ENCODE measurements at places on chromosomes 13 and 19.

DNA sequence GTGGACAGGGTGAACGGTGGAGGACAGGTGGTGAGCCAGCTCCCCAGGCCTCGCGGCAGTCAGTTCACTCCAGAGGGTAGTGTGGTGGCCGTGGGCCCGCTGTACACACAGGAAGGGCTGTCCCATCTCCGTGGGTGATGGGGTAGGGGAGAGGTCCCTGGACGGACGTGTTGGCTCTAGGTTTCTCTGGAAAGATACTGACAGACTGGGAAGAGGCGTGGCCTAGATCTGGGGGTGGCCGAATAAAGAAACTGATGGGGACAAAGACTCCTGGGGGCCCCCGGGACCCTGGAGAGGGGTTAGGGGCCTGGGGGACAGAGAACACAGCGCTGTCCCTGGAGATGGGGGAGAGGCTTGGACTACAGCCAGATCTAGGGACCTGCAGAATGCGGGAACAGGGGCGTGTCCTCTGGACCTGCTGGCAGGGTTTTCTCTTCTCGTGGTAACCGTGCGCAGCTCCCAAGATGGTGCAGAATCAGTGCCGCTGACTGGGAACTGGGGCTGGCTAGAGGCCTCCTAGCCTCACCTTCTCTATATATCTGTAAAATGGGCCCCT, 4.0 kb upstream of the PRAM1 start:
- DNase-seq, result no peak

- no peak for DNase-seq
Measured at GRCh38 chr19:10260141-10260584, 8.1 kb downstream of the MRPL4 start.

GRCh38 chr13:45162821-45163220, 38.0 kb downstream of the KCTD4 start:
- DNase-seq, result no peak

GRCh38 chr19:14577885-14578427, 4.9 kb upstream of the CLEC17A start:
- DNase-seq, result no peak

GRCh38 chr13:67106502-67107057, 123.6 kb downstream of the PCDH9 start:
- no peak for DNase-seq

GRCh38 chr19:44401139-44402115, at the start of gene ZNF285:
Gene ZNF285, minus strand, starts transcription at chr19:44401608. Its CDS starts 4,395 bp downstream, at chr19:44397213.
- DNase-seq, result no peak

DNA sequence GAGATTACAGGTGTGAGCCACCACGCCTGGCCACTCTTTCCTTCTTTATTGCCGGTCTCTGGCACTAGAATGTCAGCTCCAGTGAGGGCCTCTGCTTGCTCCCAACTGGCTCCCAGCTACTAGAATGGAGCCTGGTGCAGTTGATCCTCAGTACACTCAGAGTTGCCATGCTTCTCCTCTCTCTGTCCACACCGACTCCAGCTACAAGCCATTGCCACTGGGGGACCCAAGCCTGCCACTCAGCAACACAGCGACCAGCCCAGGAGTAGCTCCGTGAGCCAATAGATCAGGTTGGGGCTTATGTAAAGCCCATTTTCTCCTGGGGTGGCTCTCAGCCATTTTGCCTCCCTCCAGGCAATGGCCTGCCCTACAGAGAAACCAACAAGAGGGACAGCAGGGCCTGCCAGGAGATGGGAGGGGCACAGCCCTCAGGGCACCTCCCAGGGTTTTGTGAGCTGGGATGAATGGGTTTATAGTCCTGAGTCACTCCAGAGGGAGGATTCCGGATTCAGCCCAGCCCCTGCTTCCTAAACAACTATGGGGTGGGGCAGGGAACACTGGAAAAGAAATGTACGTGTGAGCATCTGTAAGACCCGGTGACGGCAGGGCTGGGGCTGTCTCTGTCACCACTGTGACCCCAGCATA, 36.5 kb downstream of the OPA3 start:
- DNase-seq, result no peak

DNA sequence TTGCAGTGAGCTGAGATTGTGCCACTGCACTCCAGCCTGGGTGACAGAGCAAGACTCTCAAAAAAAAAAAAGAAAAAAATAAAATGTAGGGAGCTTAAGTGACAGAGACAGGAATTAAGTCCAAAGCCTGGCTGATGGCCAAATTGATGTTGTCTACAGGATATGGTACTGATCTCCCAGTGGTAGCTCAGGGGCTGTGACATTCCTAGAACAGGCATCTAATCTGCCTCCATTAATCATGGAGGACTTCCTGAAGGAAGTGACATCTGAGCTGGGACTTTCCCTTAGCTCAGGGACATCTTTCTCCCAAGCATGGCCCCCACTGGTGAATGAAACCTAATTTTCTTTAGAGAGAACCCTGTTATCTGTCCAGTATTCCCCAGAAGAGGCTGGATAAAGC, 11.4 kb upstream of the EDDM13 start:
- DNase-seq, result no peak

- DNase-seq, result no peak
Measured at GRCh38 chr13:29905845-29906244, 55.4 kb upstream of the UBL3 start.

GRCh38 chr19:4369109-4369887, 25.9 kb downstream of the MPND start:
- DNase-seq, result no peak

- DNase-seq, result no peak
Measured at GRCh38 chr19:37218592-37218935, 550 bp downstream of the ZNF383 start.

DNA sequence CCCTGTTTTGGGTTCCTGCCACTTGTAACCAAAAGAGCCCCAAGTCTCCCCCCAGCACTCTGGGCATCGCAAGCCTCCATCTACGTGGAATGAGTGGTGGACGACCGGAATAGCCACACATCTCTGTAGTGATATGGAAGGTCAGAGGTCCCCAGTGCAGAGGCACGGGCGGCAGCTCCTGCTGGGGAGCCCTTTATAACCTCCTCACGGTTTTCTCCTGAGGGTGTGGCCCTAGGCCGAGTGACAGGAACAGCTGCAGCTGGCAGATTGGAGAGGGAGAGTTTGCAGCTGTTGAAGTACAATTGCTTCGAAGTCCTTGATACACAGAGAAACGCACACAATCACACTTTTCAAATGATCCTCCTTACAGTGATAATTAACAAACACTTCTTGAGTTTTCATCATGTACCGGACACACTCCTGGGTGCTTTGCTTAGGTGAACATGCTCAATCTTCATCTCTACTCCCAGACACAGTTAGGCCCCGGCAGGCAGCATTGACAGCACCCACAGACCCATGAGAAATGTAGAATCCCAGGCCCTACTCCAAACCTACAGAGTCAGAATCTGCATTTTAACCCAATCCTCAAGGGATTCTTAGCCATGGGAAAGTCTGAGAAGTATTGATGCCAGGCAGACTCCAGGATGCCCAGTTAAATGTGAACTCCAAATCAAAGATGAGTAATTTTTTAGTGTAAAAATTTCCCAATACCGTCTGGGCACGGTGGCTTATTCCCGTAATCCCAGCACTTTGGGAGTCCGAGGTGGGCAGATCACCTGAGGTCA, 4.9 kb upstream of the ZNF787 start:
- no peak for DNase-seq

DNA sequence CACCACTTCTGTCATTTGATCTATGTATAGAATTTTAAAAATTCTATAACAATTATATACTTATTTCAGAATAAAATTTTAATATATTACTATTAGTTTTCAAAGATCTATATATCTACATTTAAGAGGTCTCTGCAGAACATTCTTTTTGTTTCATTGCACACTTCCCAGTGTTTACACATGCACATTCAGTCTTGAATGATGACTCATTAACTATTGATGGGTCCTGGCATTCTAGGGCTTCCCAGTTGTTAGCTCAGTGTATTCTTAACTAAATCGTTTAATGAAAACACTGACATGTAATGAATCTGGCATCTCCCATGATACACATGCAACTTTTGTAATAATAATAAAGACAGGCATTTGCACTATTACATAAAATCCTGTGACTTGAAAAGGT, 324.6 kb downstream of the KLF12 start:
- DNase-seq, result no peak

All from NCI-H2081 treated with DMSO at 0.1 percent for 48 hours (cell line).